Kasumi-1 (cell line): ENCODE measurements at places on chromosomes 6 and 20.

- DNase-seq = no peak
Observed at GRCh38 chr6:76770281-76770680, 693.0 kb downstream of the HTR1B start.

DNA sequence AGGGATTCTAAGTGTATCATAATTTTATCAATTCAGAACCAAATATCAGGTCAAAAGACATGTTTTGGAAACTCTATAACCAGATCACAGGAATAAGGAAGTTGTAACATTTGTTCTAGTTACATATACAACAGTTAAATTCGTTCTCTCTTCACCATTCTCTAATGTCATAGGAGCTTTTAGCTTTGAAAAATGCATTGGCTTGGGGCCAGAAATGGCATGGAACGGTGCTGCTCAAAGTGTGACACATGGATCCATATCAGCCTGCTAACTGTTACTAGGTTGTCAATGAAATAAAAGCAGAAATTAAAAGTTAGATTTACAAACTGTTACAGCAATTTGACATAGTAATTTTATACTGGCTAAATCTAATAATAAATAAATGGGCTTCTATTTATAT is 120.3 kb downstream of the LCA5 start:
- no peak for DNase-seq

- no peak for DNase-seq
Observed at GRCh38 chr6:71029555-71029954, 72.7 kb upstream of the B3GAT2 start.

DNA sequence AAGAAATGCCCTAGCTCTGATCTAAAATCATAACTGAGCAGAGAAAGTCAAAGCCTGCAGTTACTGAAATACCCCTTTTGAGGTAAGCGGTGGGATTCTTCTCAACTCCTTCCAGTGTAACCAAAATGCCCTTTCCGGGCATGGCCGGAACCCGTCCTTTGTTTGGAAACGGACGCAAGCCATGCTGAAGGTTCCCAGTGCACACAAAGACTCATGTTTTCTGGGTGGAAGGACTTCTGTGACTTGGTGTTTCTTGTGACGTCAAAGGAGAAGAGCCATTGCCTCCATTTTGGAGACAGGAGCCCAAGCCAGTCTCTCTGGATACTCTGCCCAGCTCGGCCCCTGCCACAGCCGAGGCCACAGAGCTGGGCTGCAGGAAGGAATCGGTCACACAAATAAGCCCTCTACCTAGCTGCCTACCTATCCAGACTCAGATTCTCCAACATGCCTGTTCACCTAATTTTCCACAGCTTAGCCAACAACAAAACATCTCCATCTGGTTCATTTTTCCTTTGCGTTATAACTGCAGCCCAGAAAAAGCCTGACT is 182.8 kb downstream of the TBXT start:
- no peak for DNase-seq

GRCh38 chr6:117200067-117200466 is 65.3 kb upstream of the VGLL2 start:
- no peak for DNase-seq

DNA sequence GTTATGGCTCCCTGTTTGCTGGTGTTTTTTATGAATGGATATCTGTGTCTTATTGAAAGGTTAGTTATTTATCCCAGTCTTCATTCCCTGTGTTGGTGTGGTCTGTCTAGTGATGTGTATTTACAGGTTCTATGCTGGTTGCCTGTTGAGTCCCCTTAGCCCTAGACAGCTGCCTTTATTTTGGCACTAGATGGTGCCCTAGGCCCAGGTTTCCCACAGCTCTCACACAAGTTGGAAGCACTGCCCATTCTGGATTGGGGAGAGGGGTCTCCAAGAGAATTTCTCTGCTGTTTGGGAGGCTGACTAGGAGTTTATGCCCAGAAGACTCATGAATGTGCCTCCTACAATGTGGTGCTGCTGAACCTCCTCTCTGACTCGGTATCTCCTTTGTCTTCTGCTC is 12.4 kb downstream of the GRM1 start:
- DNase-seq = peak; percentile 44

- DNase-seq = no peak
Observed at GRCh38 chr6:156916130-156916801, 139.1 kb downstream of the ARID1B start.

GRCh38 chr6:17584241-17584803 is 15.8 kb upstream of the FAM8A1 start:
- peak; percentile 87 for DNase-seq

- DNase-seq = no peak
Observed at GRCh38 chr6:42049948-42050296, 402 bp upstream of the TAF8 start.

DNA sequence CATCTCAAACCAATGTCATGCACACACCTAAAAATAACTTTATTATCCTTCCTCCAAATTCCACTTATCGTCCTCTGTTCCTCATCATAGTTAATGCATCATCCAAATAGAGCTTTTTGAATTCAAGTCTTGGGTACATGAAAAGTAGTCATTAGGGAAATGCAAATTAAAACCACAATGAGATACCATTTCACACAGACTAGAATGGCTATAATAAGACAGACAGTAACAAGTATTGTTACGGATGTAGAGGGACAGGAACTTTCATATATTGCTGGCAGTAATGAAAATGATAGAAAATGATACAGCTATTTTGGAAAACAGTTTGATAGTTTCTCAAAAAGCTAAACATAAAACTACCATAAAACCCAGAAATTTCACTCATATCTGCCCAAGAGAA is 59.1 kb downstream of the FHL5 start:
- DNase-seq = no peak

GRCh38 chr20:39880890-39881289 is 808.1 kb downstream of the MAFB start:
- DNase-seq = no peak

GRCh38 chr6:91816335-91816734 is 1229.5 kb upstream of the MAP3K7 start:
- DNase-seq = no peak

GRCh38 chr6:45642331-45643125 is 264.8 kb upstream of the SUPT3H start:
- no peak for DNase-seq

DNA sequence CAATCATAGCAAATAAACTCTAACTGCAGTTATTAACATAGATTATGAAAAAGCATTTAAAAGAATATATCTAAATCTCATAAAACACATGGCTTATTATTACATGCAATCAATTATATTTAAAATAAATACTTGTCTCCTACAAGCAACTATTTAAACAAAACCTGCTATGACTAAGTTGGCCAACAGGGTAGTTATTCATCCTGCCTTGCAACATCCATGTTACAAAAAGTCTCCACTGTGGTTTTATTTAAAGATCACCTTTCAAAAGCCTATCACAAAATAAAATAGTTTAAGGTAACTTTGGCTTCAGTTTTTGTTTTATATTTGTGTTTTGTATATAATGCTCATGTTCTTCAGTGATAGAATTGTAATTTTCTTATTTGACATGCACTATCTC is 1127.0 kb upstream of the MAP3K7 start:
- no peak for DNase-seq

DNA sequence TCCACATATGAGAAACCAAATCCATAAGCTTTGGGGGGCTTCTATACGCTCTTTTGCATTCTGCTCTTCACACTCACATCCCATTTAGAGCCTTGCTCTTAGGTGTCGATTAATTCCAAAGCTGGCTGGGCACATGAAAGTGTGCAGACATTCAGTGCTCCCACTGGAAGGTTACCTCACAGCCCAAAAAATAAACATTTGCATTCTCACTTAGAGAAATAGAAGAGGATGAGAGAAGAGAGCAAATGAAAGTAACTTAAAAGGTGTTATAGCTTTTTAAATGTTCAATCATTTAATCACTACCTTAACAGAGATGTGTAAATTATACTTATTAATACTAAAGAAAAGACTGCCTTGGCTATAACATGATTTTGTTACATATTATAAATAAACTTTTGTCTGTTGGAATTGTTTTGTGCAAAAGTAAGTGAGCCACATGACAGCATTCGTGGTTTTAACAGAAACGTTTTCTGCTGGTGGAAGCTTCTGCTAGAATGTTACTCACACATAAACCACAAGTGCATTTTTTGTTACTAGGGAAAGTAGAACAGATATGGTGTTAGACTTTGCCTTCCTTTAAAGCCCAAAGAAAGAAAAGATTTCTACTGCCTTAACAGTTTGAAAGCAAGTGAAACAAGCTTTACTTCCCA is 116.7 kb downstream of the SIM1 start:
- peak; percentile 74 for DNase-seq

DNA sequence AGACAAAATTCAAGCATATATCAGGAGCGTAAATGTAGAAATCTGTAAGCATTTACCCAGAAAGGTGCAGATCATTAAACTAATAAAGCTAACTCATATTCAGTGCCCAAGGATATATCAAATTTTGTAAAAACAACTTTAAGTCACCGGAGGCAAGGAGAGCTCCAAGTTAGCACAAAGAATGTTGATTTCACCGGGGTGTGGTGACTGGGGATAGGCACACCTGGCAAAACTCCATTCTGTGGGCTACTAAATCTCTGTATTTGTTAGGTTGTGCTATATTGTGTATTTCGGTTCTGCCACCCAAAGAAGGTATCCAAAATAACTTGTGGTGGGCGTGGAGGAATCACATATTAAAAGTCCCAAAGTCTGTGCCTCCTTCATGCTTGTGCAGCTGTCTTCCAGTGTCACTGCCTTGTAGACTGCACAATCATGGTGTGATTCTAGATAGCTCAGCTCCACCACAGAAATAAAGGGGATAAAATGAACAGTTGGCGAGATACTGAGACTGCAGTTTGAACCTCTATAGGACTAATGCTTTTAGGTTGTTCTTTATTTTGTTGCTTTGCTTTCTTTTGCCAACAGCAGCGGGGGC is 111.6 kb downstream of the GMDS start:
- DNase-seq = no peak

- peak; percentile 67 for DNase-seq
Observed at GRCh38 chr6:103273048-103273447, 1586.7 kb downstream of the HACE1 start.

DNA sequence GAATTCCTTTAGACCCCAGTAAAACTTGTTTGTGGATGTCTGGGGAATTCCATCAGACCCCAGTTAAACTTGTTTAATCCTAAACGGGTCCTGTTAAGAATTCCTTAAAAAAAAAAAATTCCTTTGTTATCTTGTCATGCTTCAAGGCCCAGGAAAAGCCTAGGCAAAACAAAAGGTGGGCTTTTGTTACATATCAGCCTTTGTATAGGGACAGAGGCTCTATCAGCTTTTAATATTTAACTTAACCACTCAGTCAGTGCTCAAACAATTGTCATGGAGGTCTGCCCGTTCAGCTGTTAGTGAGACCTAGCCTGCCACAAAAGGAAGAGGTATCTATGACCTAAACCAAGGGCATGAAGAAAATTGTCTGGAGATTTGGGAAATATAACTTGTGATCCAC is 53.1 kb downstream of the SLC22A1 start:
- DNase-seq = no peak

DNA sequence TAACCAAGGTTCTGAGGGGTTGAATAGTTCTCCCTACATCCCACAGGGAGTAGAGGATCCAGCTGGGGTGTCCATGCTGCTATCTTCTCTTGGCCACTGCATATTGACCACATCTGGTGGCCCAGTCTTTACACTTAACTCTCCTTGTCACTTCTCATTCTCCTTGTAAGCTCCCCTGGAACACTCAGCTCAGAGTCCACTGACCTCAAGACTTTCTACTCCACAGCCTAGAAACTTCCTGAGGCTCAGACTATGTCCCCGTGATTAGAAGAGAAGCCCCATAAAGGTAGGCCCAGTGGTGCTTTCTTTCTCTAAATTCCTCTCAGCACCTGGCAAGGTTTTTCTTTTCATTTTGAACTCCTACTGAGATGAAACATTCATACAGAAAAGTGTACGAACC is 13.3 kb upstream of the ZFAND3 start:
- no peak for DNase-seq

DNA sequence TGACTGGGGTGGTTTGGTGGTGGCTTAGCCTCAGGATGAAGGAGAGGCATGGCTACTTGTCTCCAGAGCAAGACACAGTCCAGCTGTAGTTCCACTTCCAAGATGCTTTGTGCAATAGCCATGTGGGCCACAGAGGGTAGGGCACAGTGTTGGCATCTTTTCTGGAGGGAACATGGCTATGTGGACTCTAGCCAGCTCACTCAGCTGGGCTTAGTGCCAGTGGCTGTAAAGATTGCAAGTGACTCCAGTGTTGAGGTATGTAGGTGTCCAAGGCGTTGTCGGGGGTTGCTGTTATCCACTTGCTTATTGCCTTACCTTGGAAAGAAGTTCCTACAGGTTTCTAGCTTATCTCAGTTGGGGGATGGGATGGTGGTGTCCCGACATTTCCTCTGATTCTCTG is 233.4 kb downstream of the CD109 start:
- no peak for DNase-seq

GRCh38 chr6:129920103-129920798 is 59.1 kb upstream of the TMEM244 start:
- no peak for DNase-seq

GRCh38 chr6:113888956-113889630 is 31.9 kb downstream of the MARCKS start:
- no peak for DNase-seq

DNA sequence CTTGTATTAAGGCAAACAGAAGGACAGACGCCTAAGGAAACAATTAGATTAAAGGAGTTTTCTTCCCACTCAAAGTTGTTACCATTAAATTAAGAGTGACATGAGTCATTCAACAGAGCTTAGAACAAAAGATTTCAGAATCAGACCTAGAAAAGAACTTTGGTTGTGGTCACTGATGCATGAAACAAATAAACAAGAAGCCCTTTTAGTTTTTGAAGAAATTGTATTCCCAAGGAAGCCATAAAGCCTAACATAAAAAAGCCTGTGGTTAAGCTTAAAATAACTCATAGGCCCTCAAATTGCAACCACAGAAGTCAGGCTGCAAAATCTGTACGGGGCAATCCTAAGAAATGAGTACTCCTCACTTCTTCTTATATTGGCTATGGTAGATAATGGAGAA is 17.9 kb upstream of the TRIM26 start:
- DNase-seq = no peak

DNA sequence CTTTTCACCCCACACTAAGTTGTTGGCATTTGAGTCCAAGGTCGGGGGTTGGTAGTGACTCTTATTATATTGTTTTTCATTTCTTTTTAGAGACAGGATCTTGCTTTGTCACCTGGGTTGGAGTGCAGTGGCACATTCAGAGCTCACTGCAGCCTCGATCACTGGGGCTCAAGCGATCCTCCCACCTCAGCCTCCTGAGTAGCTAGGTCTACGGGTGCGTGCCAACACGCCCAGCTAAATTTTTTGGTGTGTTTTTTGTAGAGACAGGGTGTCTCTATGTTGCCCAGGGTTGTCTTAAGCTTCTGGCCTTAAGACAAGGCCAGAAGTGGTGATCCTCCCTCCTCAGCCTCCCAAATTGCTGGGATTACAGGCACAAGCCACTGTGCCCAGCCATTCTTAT is 25.1 kb upstream of the TGM2 start:
- DNase-seq = no peak

DNA sequence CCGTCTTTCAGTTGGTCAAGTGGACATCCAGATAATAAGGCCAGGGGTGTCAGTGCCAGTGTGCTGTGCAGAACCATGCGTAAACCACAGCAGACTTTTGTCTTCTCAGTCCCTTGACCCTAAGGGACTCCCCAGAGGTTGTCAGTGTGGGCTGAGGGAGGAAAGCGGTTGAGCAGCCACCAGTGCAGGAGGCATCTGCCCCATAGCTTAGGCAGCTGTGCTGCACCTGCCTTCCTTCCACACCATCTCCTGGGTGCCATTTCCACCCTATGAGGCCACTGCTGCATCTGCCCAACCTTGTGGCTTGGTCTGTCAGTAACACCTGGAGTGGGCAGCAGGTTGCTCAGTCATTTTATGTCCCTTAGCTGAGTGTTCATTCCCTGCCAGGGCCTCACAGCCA is 26.0 kb downstream of the PRPF6 start:
- DNase-seq = no peak

GRCh38 chr6:65680232-65680631 is 26.8 kb downstream of the EYS start:
- no peak for DNase-seq
